Activated CD4-positive, CD25-positive, alpha-beta regulatory T cell (primary cell): ENCODE measurements at places on chromosomes 6 and 20.

GRCh38 chr20:5526516-5526915 is 209.8 kb upstream of the PROKR2 start:
- no peak for DNase-seq

DNA sequence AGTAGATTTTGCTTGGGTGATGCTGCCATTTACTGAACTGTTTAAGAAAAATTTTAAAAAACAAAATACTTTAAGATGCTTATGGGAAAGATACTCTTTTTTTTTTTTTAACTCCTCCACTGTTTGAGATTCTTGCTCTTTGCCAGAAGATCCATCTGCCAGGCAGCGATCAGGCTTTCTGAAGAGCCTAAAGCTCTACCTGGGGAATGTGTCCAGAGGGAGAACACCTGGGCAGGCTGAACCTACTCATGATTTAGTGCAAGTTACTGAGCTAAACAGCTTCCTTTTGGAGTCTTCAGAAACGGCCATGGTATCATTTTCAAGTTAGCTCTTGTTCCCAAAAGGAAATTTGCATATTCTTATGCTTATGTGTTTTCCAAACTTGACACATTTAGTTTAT is 23.5 kb upstream of the MLIP start:
- DNase-seq, result no peak

DNA sequence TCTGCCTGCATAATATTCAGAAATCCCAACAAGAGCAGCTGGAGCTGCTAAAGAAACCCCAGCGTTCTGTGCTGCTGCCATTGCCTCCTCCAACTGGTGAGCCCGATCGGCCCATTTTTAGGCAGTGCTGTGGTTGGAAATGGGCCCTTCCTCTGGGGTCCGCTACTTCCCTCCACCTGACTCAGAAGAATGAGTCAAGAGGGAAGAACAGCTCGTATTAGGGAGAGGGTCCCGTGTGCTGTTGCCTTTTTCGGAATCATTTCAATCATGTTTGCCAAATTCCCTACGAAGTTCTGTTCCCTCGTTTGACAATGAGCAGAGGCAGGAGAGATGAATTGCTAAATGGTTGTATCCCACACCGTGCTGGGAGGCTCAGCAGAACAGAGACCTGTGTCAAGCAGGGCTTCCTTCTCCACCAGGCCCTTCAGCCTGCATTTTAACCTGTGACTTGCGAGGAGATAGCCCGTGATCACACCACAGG is 38.4 kb downstream of the THBS2 start:
- DNase-seq, result no peak

GRCh38 chr20:64136004-64136710 is 28.1 kb upstream of the MYT1 start:
- no peak for DNase-seq

DNA sequence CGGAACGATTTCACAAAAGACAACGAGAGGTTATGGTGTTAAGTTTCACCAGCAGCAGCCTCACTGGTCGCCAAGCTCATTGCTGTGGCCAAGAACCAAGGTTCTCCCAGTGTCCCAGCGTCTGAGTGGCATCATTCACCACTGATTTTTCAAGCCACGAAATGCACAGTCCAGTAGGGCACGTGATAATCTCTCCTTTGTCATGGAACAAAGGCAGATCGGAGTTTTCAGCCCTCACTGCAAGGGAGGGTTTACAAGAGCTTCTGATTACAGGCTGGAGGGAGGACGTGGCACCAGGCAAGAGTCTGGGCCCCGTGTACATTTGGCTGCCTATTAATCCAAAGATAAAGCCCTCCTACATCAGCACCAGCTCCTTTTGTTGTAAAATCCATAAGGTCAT is 2.0 kb downstream of the CD24 start:
- DNase-seq, result no peak

GRCh38 chr20:50417023-50417329 is 93.2 kb upstream of the PTPN1 start:
- no peak for DNase-seq

GRCh38 chr6:93621442-93621841 is 202.1 kb upstream of the EPHA7 start:
- DNase-seq, result no peak

- no peak for DNase-seq
These were observed 57.1 kb upstream of the LRRC1 start for GRCh38 chr6:53737746-53738145.

DNA sequence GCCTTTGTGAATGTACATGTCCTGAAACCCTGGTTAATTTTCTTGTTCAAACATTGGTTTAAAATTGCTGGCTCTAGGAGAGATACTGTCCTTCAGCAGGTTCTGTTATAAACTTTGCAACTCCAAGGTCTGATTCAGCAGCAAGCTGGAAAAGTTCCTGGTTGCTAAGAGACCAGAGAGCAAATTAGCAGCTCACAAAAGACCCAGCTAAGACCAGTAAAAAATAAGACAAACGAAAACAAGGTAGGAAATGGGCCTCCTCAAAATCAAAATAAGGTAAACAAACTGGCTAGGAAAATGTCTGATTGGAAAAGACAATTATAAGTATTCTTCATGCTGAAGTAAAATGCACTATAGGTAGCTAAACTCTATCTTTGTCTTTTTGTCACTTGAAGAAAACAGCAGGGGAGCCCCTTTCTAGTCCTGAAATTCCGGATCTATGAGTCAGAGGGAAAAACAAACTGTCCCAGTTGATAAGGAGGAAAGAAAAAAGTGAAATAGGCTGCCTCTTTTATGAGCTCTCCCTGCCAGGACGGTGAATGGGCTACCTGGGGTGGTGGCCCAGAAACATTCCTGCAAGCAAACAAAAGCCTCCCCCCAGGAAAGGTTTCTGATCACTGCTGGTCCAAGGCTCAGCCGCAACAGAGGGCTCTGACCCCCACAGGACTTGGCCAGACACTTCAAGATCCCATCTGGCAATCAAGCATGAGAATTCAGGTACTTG is 41.6 kb downstream of the UNC5CL start:
- no peak for DNase-seq
